ENCODE measurements at places on chromosomes 16 and 17. TPM values are rescaled to one million over a fixed set of nuclear protein-coding genes. Genes with fewer than 3 reads are reported as not detected.

The PRSS22 gene
- not detected for total RNA-seq

The DNAH3 gene
- total RNA-seq: 0.02 TPM

The CHST6 gene
- 0.04 TPM for total RNA-seq

The KRTAP4-5 gene
- not detected for total RNA-seq

The OR2C1 gene
- total RNA-seq: not detected
